HS-27A (cell line): ENCODE measurements at places on chromosomes 2 and 18.

GRCh38 chr2:192126912-192127311, 67.8 kb downstream of the TMEFF2 start:
- no peak for DNase-seq

DNA sequence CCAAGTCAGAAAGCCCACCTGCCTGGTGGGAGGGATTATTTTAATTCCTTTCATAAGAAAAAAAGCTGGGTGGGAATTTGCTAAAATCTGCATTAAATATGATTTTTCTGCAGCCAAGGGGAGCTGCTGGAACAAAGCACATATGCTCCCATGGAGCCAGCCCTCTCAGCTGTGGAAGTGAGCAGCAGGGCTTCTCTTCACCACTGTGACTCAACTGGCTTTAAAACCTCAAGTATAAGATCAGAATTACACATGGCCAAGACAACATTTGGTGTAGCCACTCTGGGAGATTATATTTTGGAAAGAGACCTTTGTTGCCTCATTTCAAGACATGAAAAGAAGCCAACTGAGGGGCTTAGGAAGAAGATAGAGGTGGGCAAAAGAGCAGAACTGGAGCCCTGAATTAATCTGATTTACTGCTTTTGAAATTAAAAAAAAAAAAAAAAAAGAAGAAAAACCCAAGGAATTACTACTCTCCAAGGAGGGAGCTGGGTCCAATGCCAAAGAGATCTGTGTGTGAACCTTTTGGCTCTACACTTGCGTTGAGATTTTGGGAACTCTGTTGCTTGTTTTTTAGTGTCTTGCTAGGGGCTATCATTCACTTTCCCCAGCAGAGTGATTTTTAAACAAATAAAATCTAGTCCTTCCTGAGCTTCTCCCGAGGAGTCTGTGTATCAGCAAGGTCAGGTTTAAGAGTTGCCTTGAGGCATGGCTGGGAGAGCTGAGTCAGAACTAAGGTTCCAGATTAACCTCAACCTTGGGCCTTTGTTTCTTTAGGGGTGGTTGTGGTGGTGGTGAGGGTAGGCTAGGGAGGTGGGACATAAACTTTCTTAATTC, 6.0 kb downstream of the LHCGR start:
- no peak for DNase-seq

DNA sequence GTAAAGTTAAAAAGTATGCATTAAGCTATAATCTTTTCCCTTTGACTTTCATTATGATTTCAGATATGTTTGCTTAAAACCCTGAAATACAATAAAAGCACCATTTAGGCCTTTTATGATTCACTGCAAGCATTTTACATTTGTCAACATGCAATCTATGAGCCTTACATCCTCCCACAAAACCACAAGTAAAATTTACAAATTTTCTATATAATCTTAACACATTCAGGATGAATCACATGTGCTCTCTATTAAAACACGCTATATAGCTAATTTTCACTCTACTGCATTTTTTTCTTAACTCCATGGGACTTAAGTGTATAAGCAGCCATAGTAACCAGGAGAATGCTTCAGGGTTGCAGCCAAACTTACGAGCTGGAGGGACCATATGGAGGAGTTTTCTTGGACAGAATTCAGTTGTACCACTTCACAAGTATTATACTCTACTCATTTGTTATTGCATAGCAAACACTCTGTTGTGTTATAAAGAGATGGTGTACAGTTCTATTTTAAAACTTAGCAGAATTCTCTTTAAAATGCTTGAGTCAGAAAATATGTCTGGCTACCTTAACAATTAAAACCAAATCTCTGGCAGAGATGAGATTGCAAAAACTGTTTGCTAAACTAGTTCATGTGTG, 293.2 kb downstream of the ALK start:
- no peak for DNase-seq

DNA sequence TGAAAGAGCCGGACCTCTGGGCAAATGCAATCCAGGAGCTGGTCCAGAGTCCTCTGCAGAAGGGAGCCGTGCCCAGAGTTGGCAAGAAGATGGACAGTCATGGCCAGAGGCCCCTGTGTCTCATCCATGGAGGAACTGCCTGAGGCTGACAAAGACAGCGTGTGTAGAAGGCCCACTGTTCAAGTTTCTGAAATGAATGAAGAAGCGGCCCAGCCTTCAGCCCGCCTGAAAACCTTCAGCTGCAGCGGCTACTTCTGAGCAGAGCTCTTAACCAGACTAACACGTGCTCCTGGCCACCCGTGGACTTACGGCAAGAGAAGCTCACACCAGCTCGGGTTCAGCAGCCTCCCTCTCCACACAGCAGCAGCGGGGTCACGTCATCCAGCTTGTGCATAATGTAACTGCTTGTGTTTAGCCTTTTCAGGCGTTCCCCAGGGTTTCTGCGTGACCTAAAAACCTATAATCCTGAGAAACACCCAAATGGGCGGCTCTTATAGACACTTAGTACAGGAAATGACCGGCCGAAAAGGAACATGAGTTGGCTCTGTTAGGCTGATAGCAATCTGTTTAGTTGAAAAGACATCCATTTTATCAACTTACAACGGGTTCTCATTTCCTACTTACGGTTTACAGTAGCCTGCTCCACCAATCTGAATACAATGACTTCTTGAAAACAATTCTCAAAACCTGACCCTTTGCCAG, at the start of gene FAM124B:
Gene FAM124B, minus strand, starts transcription at position 467 of the 702 bp plus-strand sequence. Its CDS starts 339 bp downstream, at position 128.
- DNase-seq = no peak

- DNase-seq = no peak
Measured at GRCh38 chr2:46333912-46334311, 36.7 kb downstream of the EPAS1 start.

GRCh38 chr2:240182001-240182400, 41.5 kb upstream of the OTOS start:
- no peak for DNase-seq

- no peak for DNase-seq
Measured at GRCh38 chr2:143975216-143975615, 544.7 kb downstream of the ZEB2 start.

DNA sequence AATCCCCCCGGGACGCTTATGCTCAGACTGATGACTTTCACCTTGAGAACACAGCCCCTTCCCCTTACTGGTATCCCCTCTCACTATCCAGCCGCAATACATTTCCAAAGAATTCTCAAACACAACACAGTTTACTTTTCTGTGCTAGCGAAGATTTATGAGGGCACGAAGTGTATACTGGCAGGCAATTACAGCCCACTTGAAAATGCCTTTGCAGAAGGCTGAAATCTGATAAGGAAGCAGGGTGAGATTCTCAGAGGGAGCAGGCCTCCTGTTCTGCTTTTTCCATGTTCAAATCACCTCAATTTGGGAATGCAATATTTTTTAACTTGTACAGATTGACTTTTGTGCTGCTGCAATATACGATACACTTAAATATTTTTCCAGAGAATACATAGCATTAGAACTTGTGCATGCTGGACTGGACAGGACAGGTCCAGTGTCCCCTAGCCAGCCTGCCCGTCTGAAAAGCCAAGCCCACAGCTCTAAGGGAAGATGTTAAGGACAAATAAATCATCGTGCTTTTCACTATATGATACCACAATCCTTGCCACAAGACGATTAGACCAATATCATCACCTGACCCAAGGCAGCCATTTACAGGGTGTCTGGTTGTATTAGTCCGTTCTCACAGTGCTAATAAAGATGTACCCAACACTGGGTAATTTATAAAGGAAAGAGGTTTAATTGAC, 262.1 kb downstream of the EPHA4 start:
- no peak for DNase-seq

GRCh38 chr2:46763861-46764260, 151.7 kb downstream of the MCFD2 start:
- no peak for DNase-seq

- DNase-seq = no peak
Measured at GRCh38 chr2:220504938-220505503, 877.6 kb downstream of the SLC4A3 start.

DNA sequence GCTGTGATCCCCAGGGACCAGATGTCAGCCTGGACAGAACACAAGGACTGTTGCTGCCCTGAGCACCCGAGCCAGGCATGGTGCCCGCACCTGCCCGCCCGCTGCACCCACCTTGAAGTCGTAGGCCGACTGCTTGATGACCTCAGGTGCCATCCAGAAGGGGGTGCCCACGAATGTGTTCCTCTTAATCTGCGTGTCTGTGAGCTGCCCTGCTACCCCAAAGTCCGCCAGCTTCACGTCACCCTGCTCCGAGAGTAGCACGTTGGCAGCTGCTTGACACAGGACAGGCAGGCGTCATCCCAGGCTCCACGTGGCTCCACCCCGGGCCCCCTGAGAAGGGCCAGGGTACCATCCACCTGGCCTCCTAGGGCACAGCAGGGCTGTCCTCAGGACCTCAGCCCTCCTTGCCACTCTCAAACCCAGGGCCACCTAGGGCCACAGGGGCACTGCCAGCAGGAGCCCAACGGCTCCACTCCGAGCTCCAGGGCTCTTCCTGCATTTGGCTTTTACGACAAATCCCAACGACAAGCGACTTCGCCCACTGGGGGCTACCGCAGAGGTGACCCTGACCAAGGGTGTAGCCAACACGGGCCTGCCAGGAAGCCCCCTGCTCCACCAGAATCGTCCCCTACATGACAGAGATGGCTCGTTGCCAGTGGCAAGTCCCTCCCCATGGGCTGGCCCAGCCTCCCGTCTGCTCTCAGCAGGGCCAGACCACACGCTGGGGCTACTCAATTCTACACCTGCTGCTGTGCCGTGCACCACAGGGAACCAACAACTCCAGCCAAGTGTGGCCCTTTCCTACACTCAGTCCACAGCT, 9.0 kb downstream of the STK25 start:
- no peak for DNase-seq

DNA sequence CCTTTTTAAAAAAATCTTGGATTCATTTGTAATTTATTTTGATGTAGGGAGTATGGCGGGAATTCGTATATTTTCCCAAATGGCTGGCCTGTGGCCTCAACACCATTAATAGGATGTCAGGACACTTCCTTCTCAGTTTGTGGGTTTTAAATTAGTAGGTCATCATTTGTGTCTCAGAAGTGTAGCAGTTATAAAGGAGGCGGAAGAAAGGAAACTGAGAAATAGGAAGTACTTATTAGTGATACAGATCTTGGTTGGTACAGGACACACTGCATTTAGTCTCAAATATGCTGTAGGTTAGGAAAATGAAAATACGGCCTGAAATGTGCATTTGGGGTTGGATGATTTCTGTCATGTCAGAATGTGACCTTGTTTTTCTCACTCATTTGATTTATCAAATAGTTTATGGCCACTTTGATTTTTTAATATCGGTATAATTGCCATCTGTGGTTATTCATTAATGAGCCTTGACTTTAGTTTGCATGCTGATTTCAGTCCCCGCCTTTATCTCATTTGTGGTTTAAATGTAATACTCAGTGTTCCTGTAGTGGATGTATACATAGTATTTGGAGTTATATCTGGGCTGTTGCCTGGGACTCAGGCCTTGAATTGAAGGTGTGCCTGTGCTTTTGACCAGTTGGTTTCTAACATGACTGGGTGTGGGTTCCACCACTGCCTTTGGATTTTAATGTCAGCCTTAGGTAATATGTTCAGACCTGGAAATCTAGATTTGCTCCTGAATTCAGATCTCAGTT, 31.4 kb downstream of the ZCCHC2 start:
- no peak for DNase-seq

- no peak for DNase-seq
Measured at GRCh38 chr2:22855081-22855480, 529.9 kb upstream of the KLHL29 start.

- no peak for DNase-seq
Measured at GRCh38 chr2:142037744-142038143, 93.1 kb downstream of the LRP1B start.

DNA sequence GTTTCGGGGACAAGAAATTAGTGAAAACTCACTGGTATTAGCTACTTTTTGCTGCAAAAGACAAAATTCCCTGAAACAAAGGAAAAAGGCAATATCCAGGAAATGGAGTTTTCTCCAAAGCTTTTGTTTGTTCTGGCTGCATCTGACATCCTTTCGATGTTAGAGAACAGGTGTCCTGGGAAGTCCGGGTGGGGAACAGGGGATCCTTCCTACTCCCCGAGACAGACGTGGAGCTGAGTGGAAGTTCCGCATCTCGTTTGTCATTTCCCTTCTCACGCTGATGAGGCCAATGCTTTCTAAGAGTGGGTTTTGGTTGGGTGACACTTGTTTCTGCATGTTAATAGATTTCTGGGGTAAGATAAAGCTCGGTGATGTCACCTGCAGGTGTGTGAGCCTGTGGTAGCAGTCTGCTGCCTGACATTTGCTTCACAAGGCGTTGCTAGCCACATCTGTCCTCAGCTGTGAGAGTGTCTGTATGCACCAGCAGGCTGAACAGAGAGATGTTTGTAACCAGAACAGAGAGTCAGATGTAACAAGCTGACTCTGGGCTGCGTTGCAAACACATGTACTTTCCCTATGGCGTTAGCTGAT, 125.9 kb downstream of the ACOXL start:
- DNase-seq = no peak

DNA sequence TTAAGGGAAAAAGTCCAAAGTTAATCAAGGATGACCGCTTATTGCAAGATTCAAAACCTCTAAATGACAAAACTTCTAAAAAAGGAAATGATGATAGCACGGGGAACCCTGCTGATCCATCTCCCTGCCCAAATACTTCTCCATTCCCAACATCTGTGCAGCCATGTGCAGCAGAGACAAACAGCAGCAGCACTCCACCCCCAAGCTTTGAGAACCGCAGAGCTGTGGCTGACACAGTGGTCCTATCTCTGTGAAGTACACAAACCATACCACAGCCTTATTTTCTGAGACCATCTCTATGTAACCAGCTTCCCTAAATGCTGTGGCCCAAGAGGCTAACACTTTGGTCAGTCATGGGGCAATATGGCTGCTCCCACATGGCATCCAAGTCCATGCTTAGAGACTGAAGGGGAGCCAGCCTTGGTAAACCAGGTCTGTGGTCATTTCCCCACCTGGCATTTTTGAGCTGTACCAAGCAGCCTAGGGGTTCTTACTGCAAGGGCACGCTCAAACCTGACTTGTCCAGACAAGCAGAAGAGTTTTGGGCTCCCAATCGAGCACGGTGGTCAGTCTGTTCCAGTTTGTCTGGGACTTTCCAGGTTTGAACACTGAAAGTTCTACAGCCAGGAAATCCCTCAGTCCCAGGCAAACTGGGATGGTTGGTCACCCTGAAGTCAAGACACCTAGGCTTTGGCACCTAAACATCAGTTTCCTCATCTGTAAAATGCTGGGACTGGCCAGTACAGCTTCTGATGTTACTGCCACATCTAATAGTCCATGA, 17.1 kb upstream of the NFE2L2 start:
- DNase-seq = no peak
